ENCODE measurements at places on chromosomes 12 and 14.

DNA sequence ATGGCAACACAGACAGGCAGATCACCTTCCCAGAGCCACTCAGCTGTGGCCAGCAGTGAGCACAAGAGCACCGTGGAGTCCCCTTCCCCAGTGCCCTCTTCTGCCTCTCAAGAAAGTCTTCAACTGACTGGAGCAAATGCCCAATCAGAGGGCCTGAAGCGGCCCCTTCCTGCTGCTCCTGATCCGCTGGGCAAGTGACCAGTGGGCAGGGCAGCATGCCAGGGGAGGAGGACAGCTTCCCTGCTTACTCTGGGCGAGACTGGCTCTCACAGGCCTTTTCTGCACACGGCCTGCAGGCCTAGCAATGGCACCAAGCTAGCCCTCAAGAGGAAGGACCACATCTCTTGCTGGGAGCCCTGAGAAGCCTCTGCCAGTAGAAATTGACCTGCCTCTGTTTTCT is 890 bp downstream of the KRT71 start:
- no peak for DNase-seq

- no peak for DNase-seq
Observed at GRCh38 chr14:53955671-53956426, 776 bp downstream of the BMP4 start.

GRCh38 chr12:57010627-57011247 is 4.4 kb upstream of the ZBTB39 start:
- DNase-seq, result no peak

DNA sequence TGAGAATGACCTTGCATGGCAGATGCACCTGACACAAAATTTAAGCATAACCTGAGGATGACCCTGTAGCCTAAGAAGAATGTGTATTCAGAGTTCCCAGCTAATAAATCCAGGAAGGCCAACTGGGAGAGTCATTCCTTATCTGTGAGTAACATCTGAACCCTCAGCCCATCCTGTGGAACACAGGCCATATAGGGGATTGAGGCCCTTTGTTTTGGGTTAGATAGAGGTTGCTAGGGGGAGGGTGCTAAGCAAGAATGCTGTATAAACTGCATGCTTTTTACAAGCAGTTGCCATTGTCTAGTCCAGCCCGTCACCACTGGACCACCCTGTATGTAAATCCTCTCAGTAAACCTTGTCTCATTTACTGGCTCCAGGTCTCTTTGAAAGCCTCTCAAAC is 77.0 kb downstream of the BICD1 start:
- no peak for DNase-seq

GRCh38 chr12:65595016-65595560 is 229.2 kb upstream of the HMGA2 start:
- DNase-seq, result no peak

DNA sequence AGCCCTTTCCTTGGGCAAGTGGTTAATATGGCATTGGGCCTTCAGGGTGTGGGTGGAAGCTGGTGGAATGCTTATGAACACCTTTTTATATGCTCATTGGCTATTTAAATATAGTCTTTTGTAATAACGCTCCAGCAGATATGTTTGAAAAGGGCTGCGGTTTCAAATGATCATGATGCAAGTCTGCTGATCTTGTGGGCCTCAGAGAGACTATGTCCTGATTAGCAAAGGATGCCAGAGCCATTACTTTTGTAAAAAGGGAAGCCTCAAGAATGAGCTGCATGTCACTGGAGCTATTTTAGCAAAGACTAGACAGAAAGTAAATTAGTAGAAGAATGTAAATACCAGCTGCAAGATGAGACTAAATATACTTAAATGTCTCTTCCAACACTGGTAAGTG is 200.5 kb downstream of the GXYLT1 start:
- DNase-seq, result no peak

All from choroid plexus epithelial cell (primary cell).